ENCODE measurements at places on chromosomes 2 and 18.

DNA sequence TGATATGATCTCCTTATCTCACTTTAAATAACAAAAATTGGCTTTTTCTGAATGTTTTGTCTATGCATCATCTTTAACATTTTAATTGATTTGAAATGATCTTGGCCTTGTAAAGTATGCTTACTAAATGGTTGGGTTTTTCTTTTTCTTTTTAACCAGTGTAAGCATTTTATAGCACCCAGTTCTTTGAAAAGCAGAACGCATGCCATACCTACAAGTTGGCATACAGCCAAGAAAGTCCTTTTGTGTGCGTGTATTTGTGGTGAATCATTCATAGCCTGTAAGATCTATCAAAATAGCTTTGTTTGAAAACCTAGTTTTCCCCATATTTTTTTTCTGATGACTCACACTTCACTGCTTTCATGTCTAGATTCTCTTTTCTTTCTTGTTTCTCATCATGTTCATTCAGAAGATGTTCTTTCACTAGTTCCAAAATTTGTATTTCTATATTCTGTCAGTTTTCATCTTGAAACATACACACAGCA lies 4.1 kb upstream of the VRK2 start:
- DNase-seq, result no peak

- no peak for DNase-seq
Measured at GRCh38 chr2:84882775-84883550, 2.1 kb upstream of the TRABD2A start.

GRCh38 chr2:100627330-100628300 lies 64.8 kb downstream of the PDCL3 start:
- no peak for DNase-seq

GRCh38 chr2:236887531-236887930 lies 198.2 kb upstream of the COPS8 start:
- DNase-seq, result no peak

- no peak for DNase-seq
Measured at GRCh38 chr2:19722531-19722971, 179.2 kb downstream of the TTC32 start.

DNA sequence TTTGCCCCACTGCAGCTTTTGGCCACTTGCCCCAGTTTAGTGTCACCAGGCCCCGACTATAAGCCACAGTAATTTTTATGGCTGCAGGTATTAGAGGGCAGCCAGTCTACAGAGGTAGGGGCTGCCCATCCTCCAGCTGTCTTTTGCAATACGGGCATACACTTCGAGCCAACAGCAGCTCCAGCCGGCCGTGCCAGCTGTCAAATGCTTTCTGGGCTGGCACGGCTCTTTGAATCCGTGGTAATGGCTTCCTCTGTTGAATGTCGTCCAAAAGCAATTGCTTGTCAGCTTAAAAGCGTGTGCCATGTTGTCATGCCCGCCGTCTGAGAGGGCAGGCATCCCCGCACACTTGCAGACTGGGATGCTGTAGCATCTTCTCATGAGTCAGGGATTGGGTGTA lies 41.3 kb downstream of the BCL2L11 start:
- no peak for DNase-seq

GRCh38 chr2:213696442-213696841 lies 412.2 kb downstream of the SPAG16 start:
- no peak for DNase-seq

GRCh38 chr2:170204298-170204951 lies 26.5 kb downstream of the MYO3B start:
- no peak for DNase-seq

- no peak for DNase-seq
Measured at GRCh38 chr2:80670763-80671162, 366.2 kb upstream of the LRRTM1 start.

DNA sequence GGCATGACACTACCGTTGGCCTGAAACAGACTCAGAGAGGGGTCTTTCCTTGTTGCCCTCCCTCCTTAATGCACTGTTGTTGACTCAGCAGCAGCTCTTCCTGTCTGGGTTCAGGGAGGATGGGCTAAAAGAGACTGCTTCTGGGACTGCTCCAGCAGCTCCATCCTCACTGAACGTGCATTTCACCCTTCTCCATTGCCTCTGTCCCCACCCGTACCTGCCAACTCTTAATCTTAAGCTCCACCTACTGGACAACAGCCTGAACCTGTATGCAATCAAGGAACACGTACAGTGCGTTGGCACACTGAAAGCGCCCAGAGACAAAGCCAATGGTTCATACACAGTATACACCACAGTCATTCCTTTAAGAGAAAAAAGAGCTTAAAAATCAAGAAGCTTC lies 230.8 kb upstream of the RAB6C start:
- DNase-seq, result no peak

DNA sequence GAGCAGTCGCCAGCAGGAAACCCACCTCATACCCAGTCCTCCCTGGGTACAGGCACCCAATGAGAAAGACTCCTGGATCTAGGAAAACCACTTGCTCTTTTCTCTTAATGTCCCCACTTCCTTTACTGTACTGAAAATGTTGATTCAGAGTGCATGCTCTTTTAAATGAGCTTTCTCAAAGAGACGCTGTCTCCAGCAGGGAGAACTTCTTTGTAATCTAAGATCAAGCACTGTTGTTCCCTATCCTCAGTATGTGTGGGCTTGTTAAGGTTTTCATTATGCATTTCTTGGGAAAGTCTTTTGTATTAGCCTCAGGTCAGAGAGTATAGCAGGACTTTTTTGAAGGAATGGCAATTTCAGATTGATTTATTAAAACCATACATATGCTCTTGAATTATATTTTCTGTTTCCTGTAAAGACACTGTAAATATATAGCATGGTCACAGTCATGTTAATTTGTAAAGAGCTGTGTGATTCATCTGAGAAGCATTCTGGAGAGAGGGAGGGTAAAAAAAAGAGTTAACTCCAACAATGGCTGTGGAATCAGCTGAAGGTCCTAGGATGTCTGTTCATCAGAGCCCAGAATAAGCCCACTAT lies 178.1 kb downstream of the MGAT5 start:
- no peak for DNase-seq

GRCh38 chr2:129672521-129672920 lies 306.9 kb upstream of the RAB6C start:
- no peak for DNase-seq
